Activated CD8-positive, alpha-beta memory T cell treated with anti-CD3 and anti-CD28 coated beads, Interleukin-2, amount 10 ng/mL, durations not matched to agents 7 days and 5 days (primary cell): ENCODE measurements at places on chromosomes 13 and 19.

GRCh38 chr13:108419768-108420167 lies 150.2 kb downstream of the TNFSF13B start:
- no peak for DNase-seq

DNA sequence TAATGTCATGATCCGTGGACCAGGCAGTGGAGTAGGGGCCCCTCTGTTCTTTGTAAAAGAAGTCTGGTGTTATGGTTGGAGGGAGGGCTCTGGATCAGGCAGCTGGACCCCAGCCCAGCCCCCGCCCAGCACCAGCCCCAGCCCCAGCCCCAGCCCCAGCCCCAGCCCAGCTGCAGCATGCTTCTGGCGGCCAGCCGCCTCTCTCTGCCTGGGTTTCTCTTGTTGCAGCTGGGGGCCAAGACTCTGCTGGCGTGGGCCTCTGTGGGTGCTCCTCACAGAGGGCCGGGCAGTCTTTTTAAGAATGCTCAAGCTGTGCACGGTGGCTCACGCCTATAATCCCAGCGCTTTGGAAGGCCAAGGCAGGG lies 17.9 kb downstream of the DOT1L start:
- no peak for DNase-seq

DNA sequence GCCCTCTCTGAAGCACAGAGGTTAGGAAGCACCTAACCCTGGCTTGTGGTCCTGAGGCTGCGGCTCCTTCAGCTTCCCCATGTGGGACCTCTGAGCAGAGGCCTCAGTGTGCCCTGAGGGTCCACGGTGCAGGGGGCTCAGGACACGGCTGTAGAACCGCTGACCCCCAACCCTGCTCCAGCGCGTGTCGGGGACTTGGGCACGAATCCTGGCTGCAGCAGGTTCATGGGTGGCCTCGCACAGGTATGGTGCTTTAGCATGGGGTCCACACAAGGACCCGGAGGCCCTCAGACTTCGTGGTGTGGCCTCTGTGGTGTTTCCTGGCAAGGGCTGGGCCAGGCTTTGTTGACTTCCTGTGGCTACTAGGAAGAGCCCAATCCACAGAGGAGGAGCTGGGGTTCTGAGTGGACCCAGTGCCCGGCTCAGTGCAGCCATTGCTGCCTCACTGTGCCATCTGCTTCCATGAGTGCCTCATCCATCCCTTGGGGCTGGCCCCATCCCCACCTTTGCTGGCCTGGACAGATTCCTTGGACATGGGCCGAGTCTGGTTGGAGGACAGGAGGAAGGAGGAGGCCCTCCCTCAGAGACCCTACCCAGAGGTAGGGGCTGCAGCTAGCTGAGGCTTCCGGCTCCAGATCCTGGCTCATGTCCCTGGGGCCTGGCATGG lies 24.5 kb downstream of the ZBTB7A start:
- no peak for DNase-seq

DNA sequence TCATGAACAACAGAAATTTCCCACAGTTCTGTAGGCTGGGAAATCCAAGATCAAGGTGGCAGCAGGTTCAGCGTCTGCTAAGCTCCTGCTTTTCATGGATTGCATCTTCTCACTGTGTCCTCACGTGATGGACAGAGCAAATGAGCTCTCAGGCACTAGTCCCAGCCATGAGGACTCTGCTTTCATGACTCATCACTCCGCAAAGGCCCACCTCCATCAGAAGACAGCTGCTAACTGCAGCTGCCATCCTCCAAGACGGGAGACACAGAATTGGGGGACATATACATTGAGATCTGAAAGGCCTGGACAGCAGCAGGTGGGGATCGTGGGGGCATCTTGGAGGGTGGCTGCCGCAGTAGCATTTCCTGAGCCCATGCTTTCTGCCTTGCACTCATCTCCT lies 44.4 kb upstream of the SPATA13 start:
- DNase-seq, result no peak

GRCh38 chr19:5743630-5744029 lies 23.2 kb downstream of the CATSPERD start:
- DNase-seq, result no peak
